ENCODE measurements at places on chromosomes 11 and 22.
A peak's percentile ranks its signal among the peaks of the same experiment; 100 is the strongest.

- DNase-seq = peak; percentile 78
Observed at GRCh38 chr11:59186130-59186594, 14.2 kb downstream of the DTX4 start.

DNA sequence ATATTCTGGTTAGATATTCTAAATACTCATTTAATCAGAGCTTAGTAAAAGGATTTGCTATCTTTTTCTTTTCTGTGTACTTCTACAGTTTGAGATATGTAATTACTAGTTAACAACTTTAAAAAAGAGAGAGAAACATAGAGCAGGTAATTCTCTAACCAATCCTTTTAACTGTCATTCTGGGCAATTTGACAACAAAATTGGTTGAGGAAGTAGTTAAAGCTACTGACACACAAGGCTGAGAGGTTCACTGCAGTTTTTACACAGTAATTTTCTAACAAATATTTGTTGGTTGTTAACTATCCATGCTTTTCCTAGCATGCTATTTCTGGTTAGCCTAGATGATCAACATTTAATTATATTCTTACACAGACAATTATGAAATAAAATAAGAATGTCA is 3.6 kb downstream of the SOX6 start:
- DNase-seq = no peak

DNA sequence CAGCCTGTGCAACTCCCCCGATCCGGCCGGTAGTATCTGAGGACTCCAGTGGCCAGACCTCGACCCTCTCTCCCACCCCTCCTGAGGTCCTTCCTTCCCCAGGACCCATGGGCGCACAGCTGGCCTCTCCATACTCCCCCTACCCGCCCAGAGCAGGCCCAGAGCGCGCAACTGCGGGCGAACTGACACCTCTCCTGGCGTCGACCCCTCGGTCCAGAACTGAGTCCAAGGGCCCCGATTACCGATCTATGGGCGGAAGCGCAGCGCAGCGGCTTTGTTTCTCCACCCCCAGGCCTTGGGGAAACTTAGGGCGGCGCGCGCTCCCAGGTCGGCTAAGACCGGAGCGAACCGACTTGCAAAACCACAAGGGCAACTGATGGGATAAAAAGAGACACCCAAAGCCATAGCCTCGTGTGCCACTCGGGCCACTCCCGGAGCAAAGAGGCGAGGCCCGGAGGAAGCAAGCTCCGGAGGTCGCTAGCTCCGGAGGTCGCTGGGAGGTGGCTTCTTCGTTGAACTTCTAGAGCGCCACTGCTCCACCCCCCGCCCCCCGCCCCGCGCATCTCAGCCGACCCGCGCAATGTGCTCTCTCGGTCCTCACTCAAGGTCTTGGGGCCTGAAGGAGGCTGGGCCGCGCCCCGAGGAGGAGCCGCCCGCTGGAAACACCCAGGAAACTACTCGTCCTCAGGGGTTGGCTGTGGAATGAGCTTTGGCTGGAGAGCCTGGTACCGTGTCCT is 9.8 kb upstream of the ALX4 start:
- DNase-seq = no peak

GRCh38 chr11:41308286-41308685 is 151.2 kb downstream of the LRRC4C start:
- DNase-seq = no peak

- no peak for DNase-seq
Observed at GRCh38 chr11:44345781-44346180, 35.8 kb upstream of the ALX4 start.

DNA sequence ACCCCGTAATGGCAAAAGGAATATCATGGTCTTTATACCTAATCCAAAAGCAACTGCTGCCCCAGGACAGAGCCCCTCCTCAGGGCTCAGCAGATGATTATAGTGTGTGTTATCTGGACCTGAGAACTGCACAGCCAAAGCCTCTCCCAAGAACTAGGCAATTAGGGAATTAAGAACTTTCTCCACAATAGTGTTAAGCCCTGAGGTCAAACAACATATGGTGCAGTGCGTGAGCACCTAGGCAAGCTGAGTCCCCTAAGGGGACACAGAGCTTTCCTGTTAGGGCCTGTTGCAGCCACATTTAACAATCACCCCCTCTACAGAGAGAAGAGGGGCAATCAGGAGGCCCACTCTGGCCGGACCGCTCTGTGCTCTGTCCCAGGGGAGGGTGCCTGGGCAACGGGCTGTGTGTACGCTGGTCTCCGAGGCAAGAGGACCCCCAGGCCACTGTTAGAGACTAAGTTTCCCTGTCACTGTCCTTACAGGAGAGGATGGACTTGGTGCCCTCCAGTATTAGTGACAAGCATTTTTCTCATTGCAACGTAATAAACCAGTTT is 1.4 kb upstream of the KCNJ5 start:
- DNase-seq = no peak

GRCh38 chr22:19984201-19984753 is 32.3 kb downstream of the ARVCF start:
- no peak for DNase-seq

- DNase-seq = no peak
Observed at GRCh38 chr11:70861559-70861958, 390.8 kb downstream of the SHANK2 start.

- no peak for DNase-seq
Observed at GRCh38 chr22:29343313-29343805, 27.9 kb upstream of the RASL10A start.

GRCh38 chr22:33599596-33599995 is 320.7 kb downstream of the LARGE1 start:
- no peak for DNase-seq

DNA sequence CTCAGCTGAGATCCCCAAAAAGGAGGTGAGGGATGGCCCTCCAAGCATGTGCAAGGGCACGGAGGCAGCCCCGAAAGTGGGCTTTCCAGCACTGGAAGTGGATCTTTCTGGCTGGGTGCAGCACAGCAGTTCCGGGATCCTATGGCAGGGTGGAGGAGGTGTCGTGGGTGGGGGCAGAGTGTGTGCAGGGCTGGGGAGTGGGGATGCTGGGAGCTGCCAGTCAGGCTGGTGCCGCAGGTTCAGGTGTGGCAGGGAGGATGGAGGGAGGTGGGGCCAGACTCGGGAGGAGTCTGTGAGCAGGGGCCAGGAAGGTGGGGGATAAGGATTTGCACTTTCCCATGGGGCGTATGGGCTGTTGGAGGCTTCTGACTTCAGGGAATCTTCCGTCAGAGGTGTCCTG is 60.2 kb downstream of the CACNA1I start:
- DNase-seq = no peak

GRCh38 chr11:44446366-44446762 is 119.1 kb upstream of the CD82 start:
- DNase-seq = no peak

DNA sequence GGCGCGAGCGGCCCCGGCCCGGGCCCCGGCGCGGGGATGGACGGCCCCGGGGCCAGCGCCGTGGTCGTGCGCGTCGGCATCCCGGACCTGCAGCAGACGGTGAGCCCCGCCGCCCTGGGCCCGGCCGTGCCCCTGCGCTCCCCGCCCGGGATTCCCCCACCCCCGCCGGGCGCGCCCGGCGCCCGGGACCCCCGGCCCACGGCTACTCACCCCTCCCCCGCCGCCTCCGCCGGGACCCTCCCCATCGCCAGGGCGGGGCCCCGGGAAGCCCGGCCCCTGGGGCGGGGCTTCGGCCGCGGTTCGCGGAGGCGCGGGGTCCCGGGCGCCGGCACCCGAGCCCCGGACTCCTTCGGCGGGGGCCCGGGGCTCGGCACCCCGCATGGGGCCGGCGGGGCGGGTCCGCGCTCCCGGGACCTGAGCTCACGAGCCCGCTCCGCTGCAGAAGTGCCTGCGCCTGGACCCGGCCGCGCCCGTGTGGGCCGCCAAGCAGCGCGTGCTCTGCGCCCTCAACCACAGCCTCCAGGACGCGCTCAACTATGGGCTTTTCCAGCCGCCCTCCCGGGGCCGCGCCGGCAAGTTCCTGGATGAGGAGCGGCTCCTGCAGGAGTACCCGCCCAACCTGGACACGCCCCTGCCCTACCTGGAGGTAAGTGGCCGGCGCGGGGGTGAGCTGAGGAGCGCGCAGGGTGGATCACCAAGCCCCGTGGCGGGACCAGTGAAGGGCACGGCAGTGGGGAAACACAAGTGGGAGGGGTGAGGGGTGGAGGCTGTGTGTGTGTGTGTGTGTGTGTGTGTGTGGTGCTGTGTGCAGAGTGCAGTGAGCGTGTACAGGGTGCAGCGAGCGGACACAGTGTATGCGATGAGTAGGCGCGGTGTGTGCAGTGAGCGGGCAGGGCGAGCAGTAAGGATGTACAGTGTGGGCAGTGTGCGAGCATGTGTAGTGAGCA is 2.3 kb downstream of the SHANK3 start:
- DNase-seq = peak; percentile 68

- DNase-seq = no peak
Observed at GRCh38 chr11:64694026-64694755, 28.8 kb downstream of the NRXN2 start.

DNA sequence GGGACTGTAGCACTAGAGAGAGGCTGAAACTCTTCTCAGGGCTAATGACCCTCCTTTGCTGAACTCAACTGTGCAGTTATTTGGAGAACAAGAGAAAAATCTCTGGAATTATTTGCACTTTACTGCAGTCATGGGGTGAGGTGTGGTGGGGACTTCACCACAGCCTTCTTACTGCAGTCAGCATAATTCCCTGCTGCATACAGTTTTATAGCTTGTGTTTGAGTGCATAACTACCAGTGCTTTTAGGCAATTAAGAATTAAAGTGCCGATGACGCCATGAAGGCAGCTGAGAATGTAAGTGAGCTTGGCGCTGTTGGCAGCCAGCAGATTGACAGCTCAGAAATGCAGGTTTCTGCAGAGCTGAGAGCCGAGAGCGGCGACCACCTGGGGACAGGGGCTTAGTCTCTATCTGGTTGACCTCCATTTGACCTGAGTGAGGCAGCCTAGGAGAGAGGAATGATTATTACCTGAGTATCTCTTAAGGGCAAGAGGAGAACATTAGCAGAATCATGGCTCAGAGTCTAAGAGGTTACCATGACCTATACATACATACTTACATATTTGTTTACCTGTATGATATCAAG is 830.0 kb downstream of the NTM start:
- no peak for DNase-seq

DNA sequence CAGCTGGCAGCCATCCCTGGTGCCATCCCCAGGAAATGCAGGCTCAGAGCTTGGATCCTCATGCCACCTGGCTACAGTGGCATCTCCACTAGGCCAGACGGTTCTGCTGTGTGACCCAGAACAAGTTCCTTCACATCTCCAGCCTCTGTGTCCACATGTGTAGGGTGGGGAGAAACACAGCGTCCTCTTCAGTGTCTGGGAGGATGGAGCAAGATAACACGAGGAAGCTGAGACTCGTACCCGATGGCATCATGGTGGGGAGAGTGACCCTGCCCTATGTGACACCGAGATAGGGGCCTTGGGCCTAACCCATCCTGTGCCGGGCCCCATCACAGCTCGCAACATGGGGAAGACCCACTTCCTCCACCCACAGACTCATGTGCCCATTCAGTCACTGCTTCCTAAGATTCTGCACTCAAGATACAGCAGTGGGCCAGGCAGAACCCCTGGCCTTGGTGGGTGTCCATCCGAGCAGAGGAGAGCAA is 78.5 kb downstream of the MORC2 start:
- DNase-seq = no peak

- DNase-seq = no peak
Observed at GRCh38 chr11:90355200-90355599, 132.4 kb upstream of the CHORDC1 start.

DNA sequence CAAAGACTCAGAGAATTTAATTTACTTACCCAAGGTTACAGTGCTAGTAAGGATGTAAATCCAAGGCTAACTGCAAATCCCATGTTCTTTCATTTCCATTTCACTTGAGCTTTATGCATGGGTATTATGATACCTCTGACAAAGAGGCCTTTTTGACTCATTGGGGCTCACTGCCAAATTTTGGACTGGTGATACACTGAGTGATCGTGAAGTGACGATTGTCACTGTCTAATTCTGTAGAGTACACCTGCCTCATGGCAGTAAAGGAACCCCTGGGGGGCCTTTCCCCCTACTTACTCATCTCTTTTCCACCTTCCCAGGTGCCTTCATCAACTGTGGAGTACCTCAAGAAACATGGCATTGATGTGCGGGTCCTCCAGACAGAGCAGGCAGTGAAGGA is 50.9 kb downstream of the AAMDC start:
- DNase-seq = no peak

DNA sequence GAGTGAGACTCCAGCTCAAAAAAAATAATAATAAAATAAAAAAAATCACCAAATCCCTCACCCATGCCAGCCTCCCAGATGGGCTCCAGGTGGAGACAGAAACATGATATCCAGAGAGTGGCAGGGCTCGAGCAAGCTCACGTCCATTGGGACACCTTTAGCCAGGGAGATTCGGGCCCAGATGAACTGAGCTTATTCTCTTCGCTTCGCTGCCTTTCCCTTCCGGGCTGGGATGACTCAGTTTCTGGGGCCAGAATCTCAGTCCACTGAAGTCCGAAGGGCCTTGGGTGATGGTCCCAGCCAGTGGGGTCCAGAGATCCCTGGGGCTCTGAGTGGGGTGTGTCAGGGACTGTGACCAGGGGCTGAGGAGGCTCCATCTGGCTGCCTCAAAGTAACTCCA is 23.0 kb upstream of the MYEOV start:
- DNase-seq = no peak
